ENCODE measurements at places on chromosomes 13 and 19.
A peak's percentile ranks its signal among the peaks of the same experiment; 100 is the strongest.

- no peak for DNase-seq
Measured at GRCh38 chr19:43504426-43505185, at the start of gene PHLDB3. PHLDB3 (minus strand) TSS chr19:43504746; CDS start chr19:43504118, 628 bp downstream.

DNA sequence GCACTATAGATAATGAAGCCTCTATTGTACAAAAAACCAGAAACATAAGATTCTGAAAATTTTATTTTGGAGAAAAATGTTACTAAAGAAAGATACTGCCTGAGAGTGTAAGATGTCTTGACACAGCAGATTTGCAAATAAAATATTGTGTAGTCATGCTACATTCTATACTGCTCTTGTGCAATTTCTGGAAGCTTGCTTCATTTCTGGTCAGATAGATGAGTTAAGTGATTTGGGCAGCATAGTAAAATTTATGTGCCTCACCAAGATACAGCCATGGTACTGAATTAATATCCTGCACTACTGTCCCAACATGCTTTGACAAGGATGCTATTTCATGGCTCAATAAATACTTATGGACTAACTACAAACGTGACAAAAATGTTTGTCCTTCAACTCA lies 55.1 kb upstream of the STARD13 start:
- no peak for DNase-seq

DNA sequence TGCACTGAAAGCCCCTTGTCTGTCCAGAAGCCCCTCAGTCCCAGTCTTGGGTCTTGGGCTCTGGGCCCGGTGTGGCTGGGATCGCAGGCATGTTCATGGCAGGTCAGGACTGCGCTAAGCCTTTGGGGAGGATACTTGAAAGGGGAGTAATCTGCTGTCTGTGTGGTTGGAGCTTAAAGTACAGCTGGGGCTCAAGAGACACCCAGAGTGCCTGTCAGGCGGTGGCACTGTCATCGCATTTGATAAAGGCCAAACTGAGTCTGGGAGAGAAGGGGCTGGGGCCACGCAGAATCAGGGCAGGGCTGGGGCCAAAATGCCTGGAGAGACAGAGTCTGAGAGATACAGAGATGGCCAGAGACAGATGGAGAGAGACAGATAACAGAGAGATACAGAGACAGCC lies 4.2 kb upstream of the CILP2 start:
- DNase-seq, result no peak

- no peak for DNase-seq
Measured at GRCh38 chr13:40163066-40164000, 503.1 kb downstream of the FOXO1 start.

DNA sequence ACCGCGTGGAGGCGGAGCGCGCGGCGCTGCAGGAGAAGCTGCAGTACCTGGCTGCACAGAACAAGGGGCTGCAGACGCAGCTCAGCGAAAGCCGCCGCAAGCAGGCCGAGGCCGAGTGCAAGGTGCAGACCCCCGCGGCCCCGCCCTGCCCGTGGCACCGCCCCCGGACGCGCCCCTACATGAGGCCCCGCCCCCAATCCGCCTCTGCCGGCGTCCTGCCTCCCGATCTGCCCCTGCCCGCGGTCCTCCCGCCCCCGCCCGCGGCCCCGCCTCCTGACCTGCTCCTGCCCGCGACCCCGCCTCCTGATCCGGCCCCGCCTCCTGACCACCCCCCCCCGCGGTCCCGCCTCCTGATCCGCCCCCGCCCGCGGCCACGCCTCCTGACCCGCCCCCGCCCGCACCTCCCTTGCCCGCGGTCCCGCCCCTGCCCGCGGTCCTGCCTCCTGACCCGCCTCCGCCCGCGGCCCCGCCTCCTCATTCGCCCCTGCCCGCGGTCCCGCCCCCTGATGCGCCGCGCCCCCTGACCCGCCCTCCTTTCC lies 11.7 kb downstream of the PRR36 start:
- peak; percentile 42 for DNase-seq

DNA sequence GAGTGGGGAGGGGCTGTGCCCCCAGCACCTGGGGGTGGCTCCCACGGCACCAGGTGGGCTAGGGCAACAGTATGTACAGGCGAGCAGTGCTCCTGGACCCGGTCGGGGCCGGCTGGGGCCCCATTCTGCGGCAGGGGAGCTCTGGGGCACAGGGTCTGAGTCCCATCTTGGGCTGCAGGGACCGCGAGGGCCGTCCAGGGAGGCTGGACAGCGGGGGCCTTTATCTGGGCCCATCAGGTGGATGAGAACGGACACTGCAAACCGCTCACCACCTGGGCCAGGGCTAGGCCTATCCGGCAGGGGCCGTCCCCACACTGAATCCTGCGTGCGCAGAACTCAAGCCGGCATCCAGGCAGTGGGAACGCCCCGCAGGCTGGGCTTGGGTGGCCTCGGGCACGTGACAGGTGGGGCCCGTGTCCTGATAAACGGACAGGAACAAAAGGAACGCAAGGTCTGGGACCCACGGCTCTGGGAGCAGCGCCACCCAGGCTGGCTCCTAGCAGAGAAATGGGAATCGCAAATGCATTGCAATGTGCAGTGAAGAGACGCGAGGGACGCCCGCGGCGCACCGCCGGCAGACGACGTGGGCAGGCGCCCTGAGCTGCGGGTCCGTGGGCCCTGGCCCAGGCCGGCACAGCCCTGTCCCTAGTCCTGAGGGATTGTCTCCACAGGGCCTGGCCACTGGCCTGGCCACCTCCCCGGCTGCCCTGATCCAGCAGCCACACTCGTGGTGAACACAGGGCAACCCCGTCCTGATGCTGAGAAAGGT lies 29.7 kb downstream of the BTBD2 start:
- DNase-seq, result no peak

GRCh38 chr13:29963089-29963488 lies 112.7 kb upstream of the UBL3 start:
- DNase-seq, result no peak

- no peak for DNase-seq
Measured at GRCh38 chr19:47389150-47389556, 30.2 kb downstream of the MEIS3 start.

DNA sequence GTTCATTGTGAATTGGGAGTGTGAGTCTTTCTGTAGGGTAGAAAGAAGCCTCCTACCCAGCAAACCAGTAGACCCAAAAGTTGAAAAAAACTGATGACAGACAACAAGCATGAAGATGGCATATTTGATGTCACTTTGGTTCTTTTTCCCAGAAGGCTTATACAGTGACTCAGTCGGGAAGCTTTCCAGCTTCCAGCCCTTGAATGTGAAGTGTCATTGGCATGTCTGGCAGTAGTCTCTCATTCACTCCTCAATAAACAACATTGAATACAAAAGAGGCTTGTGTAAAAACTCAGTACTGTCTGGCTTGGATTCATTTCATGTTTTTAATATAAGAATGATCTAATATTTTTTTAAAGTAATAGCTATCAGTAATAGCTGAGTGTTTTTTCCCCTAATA lies 68.7 kb downstream of the IPO5 start:
- no peak for DNase-seq

- DNase-seq, result no peak
Measured at GRCh38 chr13:40863723-40864122, 74.3 kb downstream of the SLC25A15 start.

- DNase-seq, result no peak
Measured at GRCh38 chr13:74074723-74075122, 59.5 kb downstream of the KLF12 start.

DNA sequence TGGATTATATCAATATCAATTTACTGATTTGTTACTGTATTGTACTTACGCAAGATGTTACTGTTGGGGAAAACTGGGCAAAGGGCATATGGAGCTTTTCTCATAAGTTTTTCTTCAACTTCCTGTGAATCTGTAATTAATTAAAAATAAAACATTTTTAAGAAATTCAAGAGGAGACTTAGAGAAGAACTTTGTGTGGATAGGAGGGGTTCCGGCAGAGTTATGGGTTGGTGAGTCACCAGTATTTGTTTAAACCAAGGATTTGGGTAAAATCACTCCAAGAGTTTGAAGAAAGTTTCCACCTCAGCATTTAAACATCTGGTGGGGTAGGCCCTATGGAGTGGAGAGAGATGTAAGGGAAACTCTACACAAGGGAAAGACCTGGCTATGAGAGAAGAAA lies 379.6 kb downstream of the TSHZ3 start:
- DNase-seq, result no peak

DNA sequence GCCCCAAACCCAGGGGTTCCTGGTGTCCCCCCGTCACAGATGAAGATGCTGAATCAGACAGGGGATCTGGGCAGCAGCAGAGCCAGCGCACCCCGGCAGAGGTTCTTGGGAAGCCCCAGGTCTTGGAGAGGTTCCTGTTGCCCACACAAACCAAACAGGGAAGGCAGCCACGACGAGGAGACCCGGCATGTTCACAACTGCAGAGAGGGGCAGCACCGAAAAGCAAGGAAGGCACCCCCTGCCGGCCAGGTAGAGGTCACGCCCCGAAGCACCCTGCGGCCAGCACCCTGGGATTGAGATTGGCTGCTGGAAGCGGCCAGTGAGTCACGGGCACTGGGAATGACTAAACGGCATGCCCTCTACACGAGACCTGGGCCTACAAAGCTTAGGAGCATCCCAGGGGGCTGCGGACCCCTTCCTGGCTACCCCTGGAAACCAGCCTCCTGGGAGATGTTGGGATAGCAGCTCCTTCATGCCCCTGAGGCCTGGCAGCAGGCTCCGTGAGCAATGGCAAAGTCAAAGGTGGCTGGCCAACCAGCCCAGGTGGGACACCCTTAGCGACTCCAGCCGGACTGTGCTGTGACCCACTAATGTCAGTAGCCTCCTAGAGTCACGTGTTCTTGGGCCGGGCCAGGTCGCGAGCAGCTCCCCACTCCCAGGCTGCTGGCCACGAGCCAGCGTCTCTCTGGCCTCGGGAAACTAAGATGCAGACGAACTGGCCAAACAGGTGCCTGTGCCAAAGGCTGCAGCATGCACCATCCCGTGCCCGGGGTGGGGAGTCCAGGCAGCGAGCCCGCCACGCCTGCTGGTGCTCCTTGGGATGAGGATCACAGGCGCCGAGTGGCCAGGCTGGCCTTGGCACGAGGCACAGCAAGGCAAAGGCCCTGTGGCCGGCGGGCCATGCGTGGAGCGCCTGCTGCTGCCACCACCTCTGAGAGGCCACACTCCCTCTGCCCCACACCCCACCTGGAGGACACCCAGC lies 43.2 kb downstream of the MLLT1 start:
- no peak for DNase-seq

GRCh38 chr13:37701972-37702371 lies 103.4 kb upstream of the POSTN start:
- no peak for DNase-seq

DNA sequence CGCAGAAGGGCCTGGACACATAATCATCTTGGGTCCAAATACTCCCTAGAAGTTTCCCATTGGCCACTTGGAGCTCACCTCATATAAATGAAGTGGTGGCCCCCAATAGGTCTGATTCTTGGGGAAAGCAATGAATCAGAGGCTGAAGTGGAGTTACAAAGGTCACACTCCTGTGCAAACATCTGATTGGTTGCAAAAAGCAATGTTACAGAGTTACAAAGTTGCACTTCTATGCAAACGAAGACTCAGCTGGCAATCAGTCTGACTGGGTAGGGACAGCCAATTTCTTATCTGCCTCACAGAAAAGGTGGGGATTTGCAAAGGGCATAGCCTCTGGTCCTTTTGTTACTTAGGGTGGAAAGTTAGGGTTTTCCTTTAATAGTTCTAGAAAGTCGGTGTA lies 1.8 kb upstream of the GPR180 start:
- DNase-seq, result no peak

DNA sequence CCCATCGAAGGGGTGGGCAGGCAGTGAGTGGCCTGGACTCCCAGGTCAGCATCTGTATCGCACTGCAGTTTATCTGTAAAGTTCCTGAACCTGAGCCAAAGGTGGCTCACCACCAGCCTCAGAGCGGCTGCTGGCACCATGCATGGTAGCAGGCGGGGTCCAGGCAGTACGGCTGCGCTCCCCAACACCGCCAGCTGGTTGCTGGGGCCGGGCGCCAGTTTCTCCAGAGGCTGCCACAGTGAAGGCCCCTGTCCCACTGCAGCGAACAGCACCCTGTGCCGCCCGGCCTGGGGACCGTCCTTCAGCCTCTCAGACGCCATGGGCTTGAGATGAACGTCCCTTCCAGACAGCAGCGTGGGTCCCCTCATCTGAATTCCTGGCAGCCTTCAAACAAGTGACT lies 109.8 kb downstream of the KDM4B start:
- no peak for DNase-seq

DNA sequence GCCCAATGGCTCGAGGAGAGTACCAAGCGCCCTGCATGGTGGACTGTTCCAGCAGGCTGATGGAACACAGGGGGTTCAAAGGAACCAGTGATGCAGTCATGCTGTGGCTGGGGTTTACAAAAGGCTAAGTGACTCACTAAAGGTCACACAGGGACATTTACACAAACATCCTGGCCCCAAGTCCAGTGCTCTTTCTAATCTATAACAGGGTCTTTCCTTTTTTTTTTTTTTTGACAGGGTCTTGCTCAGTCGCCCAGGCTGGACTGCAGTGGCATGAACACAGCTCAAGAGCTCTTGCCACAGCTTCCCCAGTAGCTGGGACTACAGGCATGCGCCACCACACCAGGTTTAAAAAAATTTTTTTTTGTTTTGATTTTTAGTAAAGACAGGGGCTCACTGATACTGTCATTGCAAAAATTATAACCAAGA lies 2.8 kb upstream of the SLC25A15 start:
- DNase-seq, result no peak

- no peak for DNase-seq
Measured at GRCh38 chr13:109091249-109091648, 461.8 kb downstream of the MYO16 start.

GRCh38 chr13:110714797-110715394 lies 1.4 kb downstream of the ING1 start:
- peak; percentile 9 for DNase-seq

- DNase-seq, result no peak
Measured at GRCh38 chr19:6090634-6091033, 19.7 kb downstream of the RFX2 start.

DNA sequence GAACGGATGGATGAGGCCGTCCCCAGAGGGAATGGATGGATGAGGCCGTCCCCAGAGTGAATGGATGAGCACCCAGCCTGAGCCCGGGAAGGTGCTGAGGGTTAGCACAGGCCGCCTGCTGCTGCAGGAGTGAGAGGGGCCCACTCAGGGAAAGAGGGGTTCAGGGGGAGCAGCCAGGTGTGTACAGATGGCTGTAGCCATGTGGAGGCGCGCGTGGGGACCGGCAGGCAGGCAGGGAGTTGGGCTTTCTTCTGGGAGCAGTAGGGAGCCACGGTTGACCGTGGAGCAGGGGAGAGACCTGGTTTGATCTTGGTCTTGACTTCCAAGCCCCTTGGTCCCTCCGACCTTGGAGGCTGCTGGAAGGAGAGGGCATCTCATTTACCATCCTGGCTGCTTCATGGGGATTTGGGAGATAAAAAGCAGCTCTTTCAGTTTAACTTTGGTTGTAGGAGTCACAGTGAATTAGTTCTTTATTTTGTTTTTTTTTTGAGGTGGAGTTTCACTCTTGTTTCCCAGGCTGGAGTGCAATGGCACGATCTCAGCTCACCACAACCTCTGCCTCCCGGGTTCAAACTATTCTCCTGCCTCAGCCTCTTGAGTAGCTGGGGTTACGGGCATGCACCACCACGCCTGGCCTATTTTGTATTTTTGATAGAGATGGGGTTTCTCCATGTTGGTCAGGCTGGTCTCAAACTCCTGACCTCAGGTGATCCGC lies 24.7 kb downstream of the ARID3A start:
- DNase-seq, result no peak

GRCh38 chr13:68264692-68265091 lies 1034.6 kb upstream of the PCDH9 start:
- no peak for DNase-seq
